ENCODE measurements at places on chromosomes 4 and X.

GRCh38 chr4:148812101-148812500 is 369.9 kb upstream of the NR3C2 start:
- DNase-seq: no peak

- no peak for DNase-seq
Observed at GRCh38 chr4:80207172-80207583, 9.9 kb downstream of the PRDM8 start.

- no peak for DNase-seq
Observed at GRCh38 chrX:12709047-12709446, 82.2 kb upstream of the PRPS2 start.

- DNase-seq: no peak
Observed at GRCh38 chrX:153610836-153611213, 11.9 kb upstream of the CCNQ start.

DNA sequence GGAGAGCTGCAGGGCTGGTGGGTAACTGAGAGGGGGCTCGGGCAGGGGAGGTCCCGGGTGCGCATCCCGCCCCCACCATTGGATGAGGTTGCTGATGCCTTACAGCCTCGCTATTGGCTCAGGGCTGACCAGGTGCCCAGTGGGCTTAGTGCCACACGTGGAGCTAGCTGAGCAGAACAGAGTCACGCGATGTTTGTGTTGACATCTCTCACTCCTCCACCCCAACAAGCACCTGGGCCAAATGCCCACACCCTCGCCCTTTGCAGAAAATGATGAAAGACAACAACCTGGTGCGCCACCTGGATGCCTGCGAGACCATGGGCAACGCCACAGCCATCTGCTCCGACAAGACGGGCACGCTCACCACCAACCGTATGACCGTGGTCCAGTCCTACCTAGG is 31.8 kb downstream of the ATP2B3 start:
- DNase-seq: no peak

- DNase-seq: no peak
Observed at GRCh38 chrX:155718972-155719586, 106.3 kb upstream of the TMLHE start.

DNA sequence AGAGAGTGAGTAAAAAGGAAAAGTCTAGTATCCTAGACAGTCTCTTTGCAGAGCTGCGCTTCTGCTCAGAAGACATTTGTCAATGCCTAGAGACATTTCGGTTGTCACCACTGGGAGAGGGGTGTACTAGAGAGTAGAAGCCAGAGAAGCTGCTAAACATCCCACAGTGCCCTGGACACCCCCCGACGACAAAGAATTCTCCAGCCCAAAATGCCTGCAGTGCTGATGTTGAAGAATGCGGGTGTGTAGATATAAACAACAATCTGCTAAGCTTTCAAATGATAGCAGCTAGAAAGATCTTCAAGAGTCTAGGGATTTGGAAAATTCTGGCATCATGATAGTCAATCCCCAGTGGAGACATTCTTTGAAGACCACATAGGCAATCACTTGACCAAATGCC is 90.1 kb downstream of the PALLD start:
- no peak for DNase-seq

GRCh38 chr4:42655269-42655637 is 1.7 kb downstream of the ATP8A1 start:
- peak; percentile 21 for DNase-seq

GRCh38 chrX:18643243-18643642 is 28.7 kb downstream of the RS1 start:
- no peak for DNase-seq

GRCh38 chr4:89294573-89295269 is 12.9 kb downstream of the GPRIN3 start:
- DNase-seq: peak; percentile 41

DNA sequence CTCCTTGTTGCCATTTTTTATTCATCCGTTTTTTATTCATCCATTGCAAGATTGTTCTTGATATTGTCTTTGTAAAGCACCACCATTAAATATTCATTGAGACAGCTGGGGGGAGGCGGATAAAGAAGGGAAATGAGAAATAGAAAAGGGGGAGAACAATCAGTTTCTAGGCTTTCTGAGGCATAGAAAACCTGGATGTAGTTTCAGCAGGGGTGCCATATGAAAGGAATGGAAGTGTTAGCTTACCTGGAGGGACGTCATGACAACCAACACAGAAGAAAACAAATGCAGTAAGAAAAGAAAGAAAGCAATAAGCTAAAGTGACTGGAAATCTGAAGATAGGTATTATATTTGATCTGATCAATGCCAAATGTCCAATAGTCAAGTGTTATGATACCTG is 276.1 kb downstream of the GASK1B start:
- no peak for DNase-seq

- no peak for DNase-seq
Observed at GRCh38 chr4:88653371-88653946, 44.2 kb downstream of the NAP1L5 start.

- no peak for DNase-seq
Observed at GRCh38 chr4:112898357-112899141, 150.9 kb upstream of the ANK2 start.

- DNase-seq: no peak
Observed at GRCh38 chr4:168765726-168766125, 244.3 kb downstream of the CBR4 start.

- DNase-seq: no peak
Observed at GRCh38 chr4:141467225-141467624, 169.2 kb upstream of the IL15 start.

DNA sequence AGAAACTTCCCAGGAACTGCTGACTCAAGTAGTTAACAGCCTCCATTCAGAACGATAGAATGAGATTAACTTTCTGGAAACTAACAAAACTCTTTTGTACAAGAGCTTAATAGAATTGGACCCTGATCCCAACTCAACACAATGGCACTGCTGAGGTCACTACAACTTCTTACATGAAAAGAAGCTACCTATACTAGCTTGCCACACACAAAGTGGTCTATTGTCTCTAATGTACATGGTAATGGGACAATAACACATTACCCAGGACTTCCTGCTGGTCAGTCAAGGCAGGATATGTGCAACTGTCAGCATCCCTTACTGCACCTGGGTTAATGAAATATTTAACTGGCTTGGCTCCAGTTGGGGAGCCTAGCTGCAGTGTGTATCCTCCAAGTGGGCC is 56.2 kb downstream of the BRCC3 start:
- no peak for DNase-seq

DNA sequence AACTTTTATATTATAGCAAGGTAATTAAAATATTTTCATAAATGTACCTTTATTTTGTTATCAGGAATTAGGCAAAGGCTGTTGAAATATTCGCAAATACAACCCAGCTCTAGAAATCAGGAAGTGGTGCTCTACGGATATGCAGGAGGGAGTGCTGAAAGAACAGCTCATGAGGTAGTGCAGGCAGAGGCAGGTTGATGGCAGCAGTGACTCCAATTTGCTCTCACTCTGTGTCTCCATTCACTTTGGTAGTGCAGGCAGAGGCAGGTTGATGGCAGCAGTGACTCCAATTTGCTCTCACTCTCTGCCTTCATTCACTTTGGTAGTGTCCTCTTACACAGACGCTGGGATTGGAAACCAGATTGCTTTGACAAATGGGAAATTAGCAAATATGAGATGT is 277.9 kb downstream of the TRIML1 start:
- DNase-seq: no peak

- peak; percentile 63 for DNase-seq
Observed at GRCh38 chr4:26261405-26261804, 59.4 kb upstream of the RBPJ start.

GRCh38 chr4:21102667-21103066 is 402.4 kb downstream of the PACRGL start:
- no peak for DNase-seq

DNA sequence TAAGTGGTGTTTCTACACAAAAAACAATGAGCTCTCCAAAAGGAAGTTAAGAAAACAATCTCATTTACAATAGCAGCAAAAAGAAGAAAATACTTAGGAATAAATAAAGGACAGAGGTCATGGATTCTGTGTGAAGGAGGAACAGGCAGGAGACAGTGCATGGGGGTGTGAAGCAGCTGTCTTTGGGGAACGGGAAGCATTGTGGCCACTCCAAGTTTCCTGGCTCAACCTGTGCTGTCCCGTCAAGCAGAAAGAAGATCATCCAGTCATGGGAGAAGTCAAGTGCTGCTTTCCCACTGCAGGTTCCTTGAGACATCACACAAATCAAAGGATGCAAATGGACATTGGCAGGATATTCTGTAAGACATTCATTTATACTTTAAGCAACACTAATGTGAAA is 66.1 kb upstream of the MAML3 start:
- DNase-seq: no peak

DNA sequence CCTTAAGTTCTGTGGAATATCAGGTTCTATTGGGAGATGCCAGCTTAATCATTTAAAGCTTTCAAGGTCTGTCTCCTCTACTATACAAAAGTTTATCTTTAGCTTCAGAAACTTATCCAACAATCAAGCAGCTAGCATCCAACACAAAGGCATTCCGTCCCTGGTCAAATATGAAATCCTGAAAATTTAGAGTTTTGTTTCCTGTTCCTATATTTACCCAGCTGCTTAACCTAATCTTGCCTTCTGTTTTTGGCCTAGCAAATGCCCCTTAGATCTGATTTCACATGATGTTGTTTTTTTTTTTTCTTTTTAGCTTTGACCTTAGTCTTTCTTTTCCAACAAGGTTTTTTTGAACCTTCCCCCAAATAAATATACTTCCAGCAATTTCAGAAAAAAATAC is 33.8 kb downstream of the FAM13A start:
- no peak for DNase-seq

DNA sequence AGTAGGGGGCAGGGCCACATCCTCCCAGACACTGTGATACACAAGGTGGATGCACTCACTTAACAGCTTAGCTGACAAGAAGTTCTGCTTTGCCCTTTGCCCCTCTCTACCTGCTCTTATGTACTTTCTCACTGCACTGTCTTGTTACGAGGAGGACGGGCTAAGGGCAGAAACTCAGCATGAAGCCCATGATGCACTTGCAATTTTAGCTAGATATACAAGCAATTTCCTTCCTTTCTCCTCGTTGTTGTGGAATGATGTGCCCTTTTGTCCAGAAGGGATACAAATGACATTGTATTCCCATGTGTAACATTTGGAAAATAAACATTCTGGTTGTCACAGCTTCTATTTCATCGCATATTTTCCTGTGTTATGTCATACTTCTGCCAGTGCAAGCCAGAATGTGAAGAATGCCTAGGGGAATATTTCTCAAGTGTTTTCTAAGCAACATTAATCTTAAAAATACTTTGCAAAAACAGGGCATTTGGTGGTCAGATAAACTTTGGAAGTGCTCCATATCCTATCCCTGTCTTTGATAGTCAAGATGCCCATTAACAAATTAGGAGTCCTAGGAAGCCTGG is 47.2 kb downstream of the MAOA start:
- DNase-seq: no peak

DNA sequence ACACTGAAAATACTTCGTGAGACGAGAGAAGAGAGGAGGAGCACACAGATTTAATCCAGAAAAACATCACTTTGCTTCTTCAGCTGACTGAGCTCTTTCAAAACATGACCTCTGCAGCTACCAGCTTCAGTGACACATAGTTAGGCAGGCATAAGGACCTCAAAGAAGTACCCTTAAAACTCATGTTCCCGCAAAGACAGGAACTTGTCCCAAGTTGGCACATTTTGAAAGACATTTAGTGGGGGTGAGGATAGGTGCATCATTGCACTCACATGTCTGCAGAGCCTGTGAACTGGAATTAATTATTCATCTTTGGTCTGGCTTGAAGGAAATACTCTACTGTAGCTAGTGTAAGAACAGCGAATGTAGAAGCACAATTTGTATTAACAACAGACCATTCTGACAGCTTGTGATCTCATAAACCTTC is 221.8 kb downstream of the MGST2 start:
- DNase-seq: no peak

DNA sequence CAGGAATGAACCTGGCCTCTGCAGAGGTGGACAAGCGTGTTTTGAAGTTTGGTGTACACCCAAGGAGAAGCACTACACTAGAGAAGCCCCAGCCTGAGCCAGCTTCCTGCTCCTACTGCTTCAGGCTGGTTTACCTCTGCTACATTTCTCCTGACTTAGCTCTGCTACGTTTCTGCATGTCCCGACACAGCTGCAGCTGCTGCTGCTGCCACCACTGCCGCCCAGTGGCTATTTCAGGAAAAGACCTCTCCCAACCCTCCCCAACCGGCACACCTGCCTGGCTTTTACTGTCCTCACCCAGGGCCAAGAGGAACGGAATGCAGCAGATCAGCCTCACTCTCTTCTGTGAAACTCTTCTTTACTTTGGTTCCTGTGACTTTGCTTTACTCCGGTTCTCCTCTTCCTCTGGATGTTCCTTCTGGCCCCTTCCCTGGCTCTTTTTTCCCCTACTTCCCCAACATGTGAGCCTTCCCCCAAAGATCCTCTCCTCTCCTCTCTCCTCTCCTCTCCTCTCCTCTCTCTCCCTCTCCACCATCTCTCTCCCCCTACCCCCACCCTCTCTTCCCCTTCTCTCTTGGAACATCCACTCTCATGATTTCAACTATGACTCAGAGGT is 3.1 kb upstream of the P2RY4 start:
- no peak for DNase-seq

- DNase-seq: no peak
Observed at GRCh38 chr4:54172156-54172555, 56.9 kb upstream of the PDGFRA start.

GRCh38 chr4:48698029-48698971 is 81.8 kb downstream of the FRYL start:
- no peak for DNase-seq

GRCh38 chr4:35534962-35535361 is 709.4 kb downstream of the ARAP2 start:
- DNase-seq: no peak

DNA sequence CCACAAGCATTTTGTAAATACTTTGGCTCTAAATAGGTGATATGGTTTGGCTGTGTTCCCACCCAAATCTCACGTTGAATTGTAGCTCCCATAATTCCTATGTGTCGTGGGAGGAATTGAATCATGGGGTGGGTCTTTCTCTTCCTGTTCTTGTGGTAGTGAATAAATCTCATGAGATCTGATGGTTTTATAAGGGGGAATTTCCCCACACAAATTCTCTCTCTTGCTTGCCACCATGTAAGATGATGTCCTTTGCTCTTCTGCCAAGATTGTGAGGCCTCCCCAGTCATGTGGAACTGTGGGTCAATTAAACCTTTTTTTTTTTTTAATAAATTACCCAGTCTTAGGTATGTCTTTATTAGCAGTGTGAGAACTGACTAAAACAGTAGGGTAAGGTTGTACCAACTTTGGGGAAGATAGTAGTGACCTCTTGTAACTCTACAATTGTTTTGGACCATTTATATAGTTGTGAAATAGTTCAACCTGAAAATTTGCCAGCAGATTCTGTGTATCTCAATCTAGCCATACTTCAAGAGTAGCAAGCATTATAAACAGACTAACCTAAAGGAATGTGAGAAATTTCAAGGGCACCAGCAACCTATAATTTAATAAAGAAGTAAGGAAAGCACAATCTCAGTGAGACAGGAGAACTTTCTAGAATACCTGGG is 727.8 kb downstream of the GRID2 start:
- no peak for DNase-seq

- DNase-seq: no peak
Observed at GRCh38 chr4:46505131-46505530, 115.2 kb upstream of the GABRA2 start.

DNA sequence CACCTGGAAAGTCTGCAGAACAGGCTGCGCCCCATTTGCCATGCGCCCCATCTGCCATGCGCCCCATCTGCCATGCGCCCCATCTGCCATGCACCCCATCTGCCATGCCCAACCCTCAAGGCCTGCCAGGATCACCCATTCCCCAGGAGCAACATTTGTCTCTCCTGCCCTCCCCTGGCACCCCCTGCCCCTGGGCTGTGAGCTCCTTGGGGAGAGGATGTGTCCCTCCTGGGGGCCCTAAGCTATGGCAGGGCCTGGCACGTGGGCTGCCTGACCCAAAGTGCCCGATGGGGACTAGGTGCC is 82.6 kb downstream of the FAM53A start:
- no peak for DNase-seq
